ENCODE measurements at places on chromosomes 1 and 21.
A peak's percentile ranks its signal among the peaks of the same experiment; 100 is the strongest.

- no peak for DNase-seq
Observed at GRCh38 chr1:244599937-244600350, 53.0 kb upstream of the DESI2 start.

DNA sequence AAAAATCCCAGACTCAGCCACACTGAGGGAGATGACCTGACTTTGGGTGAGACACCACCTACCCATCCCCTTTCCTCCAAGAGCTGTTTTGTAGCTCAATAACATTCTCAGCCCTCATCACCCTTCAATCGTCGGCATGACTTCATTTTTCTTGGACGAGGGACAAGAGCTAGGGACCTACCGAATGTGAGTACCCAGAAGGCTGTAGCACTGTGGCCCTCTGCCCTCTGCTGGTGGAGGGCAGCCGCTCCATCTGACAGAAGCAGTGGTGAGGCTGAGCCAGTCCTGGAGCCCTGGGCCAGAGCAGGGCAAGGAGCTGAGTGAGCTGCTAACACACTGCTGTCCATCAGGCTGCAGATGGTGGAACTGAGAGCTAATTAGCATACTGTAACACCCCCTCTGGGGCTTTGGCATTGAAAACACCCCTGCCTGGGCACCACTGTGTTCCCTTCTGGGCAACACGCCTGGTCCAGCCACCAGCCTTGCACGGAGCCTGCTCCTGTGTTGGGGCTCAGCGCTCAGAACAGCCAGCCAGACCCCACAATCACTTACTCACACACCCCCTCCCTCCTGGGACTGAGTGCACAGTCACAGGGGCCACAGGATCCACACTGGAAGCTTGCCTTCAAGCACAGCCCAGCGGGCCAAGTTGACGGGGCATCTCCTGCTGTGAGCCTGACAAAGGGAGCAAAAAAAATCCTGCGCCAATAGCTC is 18.3 kb upstream of the ALPL start:
- DNase-seq, result no peak

- DNase-seq, result no peak
Observed at GRCh38 chr1:27955076-27955475, 4.7 kb upstream of the XKR8 start.

- no peak for DNase-seq
Observed at GRCh38 chr1:81358151-81358550, 442.6 kb upstream of the ADGRL2 start.

GRCh38 chr1:90201467-90202358 is 206.8 kb downstream of the ZNF326 start:
- no peak for DNase-seq

GRCh38 chr1:27338751-27339150 is 3.1 kb upstream of the SYTL1 start:
- no peak for DNase-seq

GRCh38 chr1:65584399-65584798 is 163.9 kb downstream of the LEPR start:
- DNase-seq, result no peak

DNA sequence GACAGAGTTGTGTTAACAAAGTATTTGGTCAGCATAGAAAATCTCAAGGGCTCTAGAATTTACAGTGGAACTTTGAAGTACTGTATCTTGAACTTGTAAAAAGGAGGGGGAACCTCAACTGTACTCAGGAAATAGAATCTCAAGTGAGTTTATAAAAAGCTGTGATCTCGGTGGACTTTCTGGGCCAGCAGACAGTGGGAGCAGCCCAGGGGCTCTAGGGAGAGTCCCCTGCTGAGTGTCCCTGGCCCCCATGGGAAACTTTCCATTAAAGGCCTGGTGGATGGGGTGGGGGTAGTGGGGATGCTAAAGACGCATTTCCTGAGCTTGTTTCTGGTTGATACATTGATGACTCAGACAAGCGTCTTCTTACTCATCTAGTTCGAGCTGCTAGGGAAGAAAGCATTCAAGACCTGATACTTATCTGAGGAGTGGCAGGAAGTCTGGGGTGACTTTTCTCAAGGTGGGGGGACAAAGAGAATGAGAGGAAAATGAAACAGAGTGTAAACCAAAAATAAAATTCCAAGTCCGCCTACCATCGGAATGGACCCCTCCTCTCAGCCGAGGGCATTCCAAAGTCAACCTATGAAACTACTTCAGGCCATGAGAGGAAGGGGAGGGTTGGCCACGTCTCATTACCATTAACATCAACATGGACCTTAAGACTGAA is 65.5 kb downstream of the NID1 start:
- peak; percentile 54 for DNase-seq

DNA sequence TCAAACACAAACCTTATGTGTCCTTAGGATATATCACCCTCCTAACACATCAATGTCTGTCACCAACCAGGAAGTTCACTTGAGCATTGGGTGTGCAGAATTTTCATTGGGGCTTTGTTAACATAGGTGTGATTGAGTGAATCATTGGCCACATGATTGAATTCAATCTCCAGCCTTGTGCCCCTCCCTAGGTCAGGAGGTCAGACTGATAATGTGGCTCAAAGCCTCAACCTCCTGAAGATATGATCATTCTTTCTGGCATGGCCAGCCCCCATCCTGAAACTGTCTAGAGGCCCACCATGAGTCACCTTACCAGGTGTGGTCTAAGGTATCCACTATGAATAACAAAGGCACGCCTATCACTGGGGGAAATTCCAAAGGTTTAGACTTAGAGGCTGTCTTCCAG is 90.1 kb downstream of the PKN2 start:
- DNase-seq, result no peak
